Progenitor cell of endocrine pancreas (in vitro differentiated cells): ENCODE measurements at places on chromosomes 12 and 14. TPM values are rescaled to one million over a fixed set of nuclear protein-coding genes. Genes with fewer than 3 reads are reported as not detected.

WSCD2 gene
- not detected in 2 replicates for total RNA-seq

LARP4 gene
- total RNA-seq = 58.5 and 64.2 TPM in 2 replicates

ARID4A gene
- 31.5 and 35.1 TPM in 2 replicates for total RNA-seq

TXNDC16 gene
- 18.9 and 25.0 TPM in 2 replicates for total RNA-seq

CATSPERB gene
- 5.6 and 5.7 TPM in 2 replicates for total RNA-seq

FGF23 gene
- total RNA-seq = 0.14 and 0.40 TPM in 2 replicates

CARMIL3 gene
- total RNA-seq = 4.3 and 4.9 TPM in 2 replicates

WASHC3 gene
- total RNA-seq = 14.5 and 16.8 TPM in 2 replicates

C3AR1 gene
- total RNA-seq = not detected in 2 replicates

KRT82 gene
- not detected in 2 replicates for total RNA-seq
